Posterior cingulate gyrus (tissue), 11 donors: ENCODE measurements at places on chromosomes 12 and 14.

DNA sequence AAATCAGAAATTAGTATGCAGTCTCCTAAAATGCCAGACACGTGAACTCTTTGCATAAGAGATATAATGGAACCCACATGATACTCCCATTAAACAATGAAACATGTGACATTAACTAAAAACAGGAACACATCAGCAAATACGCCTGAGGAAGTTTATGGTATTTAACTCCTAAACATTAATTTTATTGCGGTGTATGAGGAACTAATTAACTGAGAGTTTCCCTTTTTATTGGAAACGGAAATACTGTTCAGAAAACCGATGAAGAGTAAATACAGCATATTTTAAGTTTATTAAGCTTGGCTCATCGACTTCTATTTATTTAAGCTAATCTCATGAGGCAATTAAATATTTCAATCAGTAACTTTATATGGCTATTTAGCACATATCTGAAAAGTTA is 290.3 kb downstream of the SOX5 start:
- DNase-seq = no peak

- no peak for DNase-seq
These were observed 35.9 kb downstream of the FLRT2 start for GRCh38 chr14:85565862-85566296.

DNA sequence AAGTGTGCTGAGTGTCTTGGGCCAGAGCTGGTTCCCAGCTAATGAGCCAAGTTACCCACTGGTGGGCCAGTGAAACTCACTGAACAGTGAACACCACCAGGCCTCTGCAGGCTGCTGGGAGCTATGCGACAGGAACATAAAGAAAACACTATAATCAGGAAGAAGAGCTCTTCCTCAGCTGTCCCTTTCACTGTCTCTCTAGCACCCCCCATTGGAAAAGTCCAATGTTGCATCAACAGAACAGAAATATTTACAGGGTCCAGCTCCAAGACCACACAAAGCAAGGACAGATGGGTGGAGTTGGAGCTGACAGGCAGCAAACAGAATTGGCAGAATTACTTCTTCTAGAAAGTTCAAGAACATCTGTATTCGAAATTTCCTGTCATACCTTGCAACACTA is 903.6 kb upstream of the TMEM132C start:
- no peak for DNase-seq

- DNase-seq = no peak
These were observed 10.6 kb downstream of the MYO1H start for GRCh38 chr12:109358154-109358869.

DNA sequence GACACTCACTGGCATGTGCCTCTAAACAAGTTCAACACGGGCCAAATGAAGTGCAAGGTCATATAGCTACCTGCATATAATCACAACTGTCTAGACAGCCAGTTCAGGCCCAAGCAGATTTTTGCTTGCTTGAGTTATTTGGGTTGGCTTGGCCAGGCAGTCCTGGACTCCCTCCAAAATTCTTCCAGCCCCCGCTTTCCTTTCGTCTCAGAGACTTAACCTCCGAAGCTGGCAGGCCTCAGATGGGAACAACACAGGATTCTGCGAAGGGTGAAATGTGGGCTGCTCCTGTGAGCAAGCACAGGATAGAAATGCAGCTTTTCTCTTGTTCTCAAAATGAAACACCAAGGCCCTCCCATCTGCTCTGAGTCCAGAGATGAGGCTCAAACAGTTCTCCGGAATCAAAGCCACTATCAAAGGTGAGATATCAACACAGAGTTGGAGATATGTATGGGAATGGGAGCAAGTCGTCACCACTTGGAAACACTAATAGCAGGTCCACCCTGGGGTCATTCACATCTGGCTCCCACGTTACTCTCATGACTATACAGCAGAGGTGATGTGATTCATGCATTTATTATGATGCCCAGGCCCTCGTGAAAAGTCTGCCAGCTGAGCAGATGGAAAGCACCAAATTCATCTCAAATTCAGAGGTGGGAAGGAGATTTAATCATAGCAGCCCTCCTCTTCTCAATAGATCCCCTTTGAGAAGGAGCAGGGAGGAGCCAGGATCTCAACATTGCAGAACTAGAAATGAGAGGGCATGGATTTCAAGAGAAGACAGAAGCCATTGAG is 389.8 kb downstream of the NUAK1 start:
- DNase-seq = peak; percentile 71

DNA sequence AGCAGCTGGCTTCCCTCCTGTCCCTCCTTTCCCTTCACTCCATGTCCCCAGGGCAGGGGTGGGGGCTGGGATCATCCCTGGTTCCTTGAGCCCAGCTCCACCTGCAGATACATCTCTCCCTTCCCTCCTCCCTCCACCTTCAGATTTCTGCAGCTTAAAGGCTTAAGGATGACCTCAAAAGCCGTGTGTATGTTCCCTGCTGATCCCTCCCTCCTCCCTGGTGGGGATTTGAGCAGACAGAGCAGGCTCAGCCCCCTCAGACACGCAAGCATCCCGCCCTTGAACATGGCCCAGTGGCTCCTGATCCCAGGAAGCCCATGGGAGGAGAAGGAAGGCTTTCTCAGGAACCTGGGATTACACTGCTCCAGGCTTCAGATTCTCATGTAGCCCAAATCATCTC is 82.9 kb upstream of the RIN3 start:
- no peak for DNase-seq

- DNase-seq = no peak
These were observed 291.7 kb downstream of the RAD51B start for GRCh38 chr14:68111097-68111852.

DNA sequence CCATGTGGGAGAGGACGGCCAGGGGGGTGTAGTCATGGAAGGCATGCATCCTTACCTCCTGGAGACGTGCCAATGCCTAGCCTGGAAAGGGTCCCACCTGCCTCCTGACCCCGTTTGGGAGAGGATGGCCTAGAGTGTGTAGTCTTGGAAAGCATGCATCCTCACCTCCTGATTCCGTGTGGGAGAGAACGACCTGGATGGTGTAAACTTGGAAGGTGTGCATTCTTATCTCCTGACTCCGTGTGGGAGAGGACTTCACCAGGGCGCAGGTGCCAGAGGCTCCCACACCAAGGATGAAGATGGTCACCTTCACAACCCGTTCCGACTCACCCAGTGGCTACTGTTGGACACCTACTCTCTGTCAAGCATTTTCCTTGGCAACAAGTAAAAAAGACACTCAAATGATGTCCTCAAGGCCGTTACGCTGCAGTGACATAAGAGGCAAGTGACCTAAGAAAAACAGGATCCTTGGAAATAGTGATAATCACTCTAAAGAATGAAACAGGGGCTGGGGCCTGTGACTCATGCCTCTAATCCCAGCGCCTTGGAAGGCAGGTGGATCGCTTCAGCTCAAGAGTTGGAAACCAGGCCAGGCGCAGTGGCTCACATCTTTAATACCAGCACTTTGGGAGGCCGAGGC is 37.5 kb upstream of the FZD10 start:
- no peak for DNase-seq

DNA sequence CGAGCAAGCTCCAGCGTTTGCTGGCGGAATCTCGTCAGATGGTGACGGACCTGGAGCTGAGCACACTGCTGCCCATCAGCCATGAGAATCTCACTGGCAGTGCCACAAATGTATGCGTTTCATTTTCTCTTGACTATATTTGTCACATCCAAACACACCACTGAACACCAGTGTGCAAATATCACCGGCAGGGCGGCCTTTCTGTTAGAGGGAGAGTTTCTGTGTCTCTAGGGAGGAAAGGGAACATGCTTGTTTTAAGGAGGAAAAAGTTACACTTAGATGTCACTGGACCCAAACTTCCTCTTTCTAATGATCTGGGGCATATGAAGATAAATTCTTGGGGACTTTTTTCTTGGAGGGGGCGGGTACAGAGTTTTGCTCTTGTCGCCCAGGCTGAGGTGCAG is 21.9 kb upstream of the HIP1R start:
- DNase-seq = no peak

DNA sequence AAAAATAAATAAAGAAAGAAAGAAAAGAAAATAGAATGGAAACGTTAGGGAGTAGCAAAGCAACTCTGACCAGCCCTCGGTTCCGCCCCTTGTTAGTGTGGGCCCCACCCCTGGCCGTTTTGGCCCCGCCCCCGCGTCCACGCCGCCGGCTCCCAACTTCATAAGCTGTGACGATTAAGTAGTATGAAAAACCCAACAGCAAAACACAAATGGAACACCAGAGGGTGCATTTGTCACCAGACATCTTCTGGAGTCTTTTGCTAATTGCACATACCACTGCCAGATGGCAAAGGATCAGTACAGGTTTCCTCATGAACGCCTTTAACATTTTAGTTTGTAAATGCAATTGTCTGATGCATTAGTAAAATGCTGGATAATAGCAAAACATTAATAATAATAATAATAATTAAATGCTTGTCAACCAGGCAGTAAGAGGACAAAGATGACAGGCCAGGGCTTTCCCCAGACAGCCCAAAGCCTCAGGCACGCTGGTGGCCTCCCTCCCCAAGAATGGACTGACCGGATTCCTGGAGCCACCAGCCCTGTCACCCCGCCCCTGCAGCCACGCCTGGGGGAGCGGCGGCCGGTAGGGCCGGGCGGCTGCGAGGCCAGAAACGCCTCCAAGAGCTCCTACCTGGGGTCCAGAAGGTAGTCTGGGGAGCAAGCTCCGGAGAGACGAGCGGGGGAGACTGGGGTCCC is 23.6 kb downstream of the HSP90AA1 start:
- DNase-seq = peak; percentile 85

- DNase-seq = no peak
These were observed 4.6 kb upstream of the HIP1R start for GRCh38 chr12:122830517-122831214.

DNA sequence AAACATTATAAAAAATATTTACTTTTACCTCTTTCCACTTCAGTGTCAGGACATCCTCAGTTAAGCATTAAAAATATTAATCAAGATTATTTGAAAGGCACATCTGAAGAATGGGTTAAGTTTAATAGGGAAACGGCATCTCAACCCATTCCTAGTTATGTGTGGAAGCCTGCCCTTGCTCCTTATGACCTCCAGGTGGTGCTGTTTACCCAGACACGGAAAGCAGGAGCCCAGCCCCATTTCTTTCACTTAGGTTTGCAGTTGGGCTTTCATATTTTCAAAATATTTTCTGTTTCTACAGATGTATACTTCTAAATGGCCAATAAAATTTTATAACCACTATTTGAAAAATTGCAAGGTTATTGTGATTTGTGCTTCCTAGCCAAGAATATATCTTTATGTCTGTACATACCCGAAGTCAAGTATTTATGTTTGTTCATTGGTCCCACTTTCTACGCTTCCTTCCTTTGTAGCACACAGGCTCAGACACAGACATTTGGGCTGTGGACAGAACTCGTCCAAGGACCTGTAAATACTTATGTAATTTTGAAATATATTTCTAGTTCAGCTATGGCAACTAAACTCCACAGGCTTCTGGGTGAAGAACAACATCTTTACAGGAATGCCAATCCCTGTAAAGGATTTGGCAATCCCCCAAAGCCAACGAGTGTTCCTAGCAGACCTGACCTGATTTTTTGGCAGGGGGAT is 247.1 kb downstream of the AKAP6 start:
- peak; percentile 54 for DNase-seq

GRCh38 chr12:65570451-65571130 is 253.7 kb upstream of the HMGA2 start:
- DNase-seq = no peak

DNA sequence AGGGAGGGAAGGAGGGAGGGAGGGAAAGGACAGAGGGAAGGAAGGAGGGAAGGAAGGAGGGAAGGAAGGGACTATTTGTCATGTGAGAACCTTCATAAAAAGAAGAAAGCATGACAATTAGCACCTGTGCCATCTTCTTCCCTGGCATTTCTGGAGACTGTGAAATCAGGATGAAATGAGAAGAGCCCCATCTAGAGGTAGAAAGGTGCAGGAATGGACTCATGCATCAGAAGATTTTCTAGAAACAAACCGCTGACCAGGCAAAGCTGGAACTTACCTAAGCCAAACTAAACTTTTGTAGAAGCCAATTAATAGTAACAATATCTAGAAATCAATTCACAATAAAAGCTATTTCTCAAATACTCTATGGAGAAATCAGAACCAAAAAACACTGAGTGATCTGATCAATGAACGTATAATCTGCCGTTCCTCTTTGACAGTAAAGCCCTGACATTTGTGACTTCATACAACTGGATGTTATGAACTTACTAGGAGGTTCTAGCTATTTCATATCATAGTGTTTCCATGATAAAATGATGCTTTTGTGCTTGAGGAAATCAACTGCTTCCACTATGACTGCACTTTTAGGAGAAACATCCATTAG is 24.4 kb upstream of the CRACR2A start:
- DNase-seq = no peak

DNA sequence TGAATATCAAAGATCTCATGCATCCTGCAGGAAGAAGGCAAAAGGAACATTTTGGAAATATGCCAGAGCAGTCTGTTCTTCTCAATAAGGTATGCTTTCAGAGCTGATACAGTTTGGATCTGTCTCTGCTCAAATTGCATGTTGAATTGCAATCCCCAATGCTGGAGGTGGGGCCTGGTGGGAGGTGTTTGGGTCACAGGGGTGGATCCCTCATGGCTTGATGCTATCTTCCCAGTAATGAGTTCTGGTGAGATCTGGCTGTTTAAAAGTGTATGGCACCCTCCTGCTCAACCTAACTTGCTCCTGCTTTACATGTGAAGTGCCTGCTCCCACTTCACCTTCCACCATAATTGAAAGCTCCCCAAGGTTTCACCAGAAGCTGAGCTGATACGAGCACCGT is 76.6 kb downstream of the RIN3 start:
- no peak for DNase-seq

DNA sequence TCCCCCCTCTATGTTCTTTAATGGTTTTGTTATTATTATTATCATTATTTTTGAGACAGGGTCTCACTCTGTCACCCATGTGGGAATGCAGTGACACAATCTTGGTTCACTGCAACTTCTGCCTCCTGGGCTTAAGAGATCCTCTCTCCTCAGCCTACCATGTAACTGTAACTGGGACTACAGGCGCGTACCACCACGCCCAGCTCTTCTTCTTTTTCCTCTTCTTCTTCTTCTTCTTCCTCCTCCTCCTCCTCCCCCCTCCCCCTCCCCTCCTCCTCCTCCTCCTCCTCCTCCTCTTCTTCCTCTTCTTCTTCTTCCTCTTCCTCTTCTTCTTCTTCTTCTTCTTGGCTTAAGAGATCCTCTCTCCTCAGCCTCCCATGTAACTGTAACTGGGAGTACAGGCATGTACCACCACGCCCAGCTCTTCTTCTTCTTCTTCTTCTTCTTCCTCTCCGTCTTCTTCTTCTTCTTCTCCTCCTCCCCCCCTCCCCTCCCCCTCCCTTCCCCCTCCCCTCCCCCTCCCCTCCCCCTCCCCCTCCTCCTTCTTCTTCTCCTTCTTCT is 5.4 kb upstream of the KRT7 start:
- no peak for DNase-seq

- peak; percentile 35 for DNase-seq
These were observed 14.0 kb upstream of the CD9 start for GRCh38 chr12:6185961-6186827.

- DNase-seq = no peak
These were observed 173.9 kb upstream of the PLEKHA5 start for GRCh38 chr12:18955594-18955993.

DNA sequence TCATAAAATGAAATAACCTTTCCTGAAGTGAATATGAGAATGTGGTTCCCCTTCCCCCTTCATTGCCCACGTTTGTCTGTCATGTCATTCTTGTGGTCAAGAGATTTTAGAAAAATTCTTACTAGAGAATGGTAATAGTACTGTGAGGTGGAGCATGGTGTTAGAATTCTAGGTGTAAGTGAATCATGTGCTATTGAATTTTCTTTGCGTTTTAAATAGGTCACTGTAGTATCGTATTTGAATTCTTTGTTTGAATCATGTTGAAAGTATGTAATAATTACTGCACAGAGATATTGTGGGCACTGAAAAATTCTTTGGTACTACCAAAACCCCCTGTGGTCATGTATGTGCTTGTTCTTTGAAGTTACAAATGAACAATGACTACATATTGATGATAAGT is 49.9 kb downstream of the FUT8 start:
- no peak for DNase-seq
